ENCODE measurements at places on chromosomes 16 and 17. TPM values are rescaled to one million over a fixed set of nuclear protein-coding genes. Genes with fewer than 3 reads are reported as not detected.

Gene MGAT5B
- total RNA-seq = 1.4 TPM

Gene ABCA9
- 3.3 TPM for total RNA-seq

Gene ICAM2
- 963 TPM for total RNA-seq

Gene NPIPA2
- 0.40 TPM for total RNA-seq

Gene HSF5
- under 0.01 TPM for total RNA-seq

Gene VMO1
- total RNA-seq = 0.93 TPM

Gene EPX
- not detected for total RNA-seq

Gene SMPD3
- not detected for total RNA-seq

Measured in thoracic aorta endothelial cell (primary cell).